M059J (cell line): ENCODE measurements at places on chromosomes 12 and 14. TPM values are rescaled to one million over a fixed set of nuclear protein-coding genes. Genes with fewer than 3 reads are reported as not detected.

SLC5A8 gene
- 0.05 TPM in 1 of 2 replicates, not detected in the other for total RNA-seq

ARID4A gene
- 3.9 and 6.5 TPM in 2 replicates for total RNA-seq

- no peak for DNase-seq
Measured at GRCh38 chr12:72089678-72090077, 151.0 kb downstream of the TPH2 start.

DNA sequence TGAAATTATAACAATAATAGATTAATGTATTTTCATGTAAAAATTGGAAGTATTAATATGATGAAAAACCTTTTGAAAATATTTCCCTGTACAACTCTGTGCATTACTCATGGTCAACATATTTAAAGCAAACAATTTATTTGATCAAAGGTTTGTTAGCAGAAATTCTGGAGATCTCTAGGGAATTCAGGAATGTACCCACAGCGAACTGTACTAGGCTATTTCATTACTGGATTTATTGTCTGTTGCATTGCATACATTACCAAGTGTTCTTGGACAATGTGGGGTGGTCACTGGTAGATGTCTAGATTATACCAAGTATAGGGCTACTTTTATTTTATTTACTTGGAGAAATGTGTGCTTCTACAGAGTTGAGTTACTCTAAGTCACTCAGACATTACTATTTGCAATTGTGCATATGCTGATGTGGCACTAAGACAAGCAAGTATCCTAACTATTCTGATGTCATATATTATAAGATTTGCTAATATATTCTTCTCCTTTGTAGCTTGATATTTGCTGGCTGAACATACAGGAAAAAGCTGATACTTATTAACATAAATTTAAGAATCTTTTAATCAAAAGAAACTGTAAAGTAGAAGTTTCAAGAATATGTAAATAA is 323.3 kb downstream of the CCER1 start:
- DNase-seq = no peak

DNA sequence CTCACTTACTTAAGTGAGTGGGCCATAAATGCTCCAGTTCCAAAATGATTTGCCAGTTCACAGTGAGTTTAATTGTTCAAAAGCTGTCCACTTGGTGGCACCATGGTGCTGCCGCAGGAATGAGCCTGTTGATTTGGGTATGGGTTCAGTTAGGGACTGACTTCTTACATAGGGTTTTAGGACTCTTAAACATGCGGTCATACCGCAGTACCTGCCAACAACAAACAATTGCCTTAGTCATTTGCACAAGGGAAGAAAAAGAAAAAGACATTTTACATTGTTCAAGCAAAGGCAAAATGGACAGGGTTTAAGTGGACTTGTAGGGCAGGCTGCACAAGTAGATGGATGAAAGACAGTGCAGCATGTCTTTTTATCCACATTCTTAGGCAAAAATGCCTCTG is 80.0 kb upstream of the DBX2 start:
- peak; percentile 68 for DNase-seq
